ENCODE measurements at places on chromosomes 1 and 21.

- no peak for DNase-seq
These were observed 22.0 kb upstream of the PRELP start for GRCh38 chr1:203453616-203454015.

DNA sequence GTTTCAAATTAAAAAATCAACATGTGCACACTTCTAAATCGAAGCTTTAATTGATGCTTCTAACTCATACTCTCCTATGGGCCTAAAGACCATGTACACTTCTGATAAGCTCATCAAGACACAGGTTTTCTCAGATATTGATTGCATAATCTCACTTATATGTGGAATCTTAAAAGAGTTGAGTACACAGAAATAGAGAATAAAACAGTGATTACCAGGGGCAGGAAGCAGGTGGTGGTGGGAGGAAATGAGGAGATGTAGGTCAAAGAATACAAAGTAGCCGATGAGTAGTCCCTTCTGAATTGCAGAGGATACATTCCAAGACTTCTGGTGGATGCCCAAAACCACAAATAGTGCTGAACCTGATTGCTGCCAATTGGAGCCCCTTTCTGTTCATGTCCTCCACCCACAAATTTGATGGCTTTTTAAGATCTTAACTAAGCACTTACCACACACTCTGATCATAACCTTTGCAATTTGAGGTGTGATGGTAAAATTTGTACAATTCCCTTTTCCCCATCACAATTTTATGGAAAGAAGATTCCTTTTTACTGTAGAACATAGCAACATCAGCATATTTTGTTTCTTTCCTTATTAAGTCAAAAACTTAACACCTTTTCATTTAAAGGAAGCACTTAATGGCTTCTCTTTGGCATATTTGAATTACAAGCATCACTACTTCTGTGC lies 3.3 kb upstream of the CD1B start:
- DNase-seq, result no peak

GRCh38 chr1:229406798-229407197 lies 27.1 kb downstream of the ACTA1 start:
- peak; percentile 44 for DNase-seq

DNA sequence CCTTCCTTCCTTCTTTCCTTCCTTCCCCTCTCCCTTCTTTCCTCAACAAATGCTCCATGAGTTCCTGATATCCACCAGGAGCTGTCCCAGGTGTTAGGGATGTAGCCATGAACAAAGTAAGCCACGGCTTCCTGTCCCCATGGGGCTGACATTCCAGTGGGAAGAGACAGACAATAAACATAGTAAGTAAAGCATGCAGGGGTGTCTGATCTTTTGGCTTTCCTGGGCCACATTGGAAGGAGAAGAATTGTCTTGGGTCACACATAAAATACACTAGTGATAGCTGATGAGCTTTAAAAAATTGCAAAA lies 81.5 kb upstream of the ZBTB40 start:
- no peak for DNase-seq

GRCh38 chr1:237861944-237862343 lies 28.8 kb downstream of the ZP4 start:
- no peak for DNase-seq

DNA sequence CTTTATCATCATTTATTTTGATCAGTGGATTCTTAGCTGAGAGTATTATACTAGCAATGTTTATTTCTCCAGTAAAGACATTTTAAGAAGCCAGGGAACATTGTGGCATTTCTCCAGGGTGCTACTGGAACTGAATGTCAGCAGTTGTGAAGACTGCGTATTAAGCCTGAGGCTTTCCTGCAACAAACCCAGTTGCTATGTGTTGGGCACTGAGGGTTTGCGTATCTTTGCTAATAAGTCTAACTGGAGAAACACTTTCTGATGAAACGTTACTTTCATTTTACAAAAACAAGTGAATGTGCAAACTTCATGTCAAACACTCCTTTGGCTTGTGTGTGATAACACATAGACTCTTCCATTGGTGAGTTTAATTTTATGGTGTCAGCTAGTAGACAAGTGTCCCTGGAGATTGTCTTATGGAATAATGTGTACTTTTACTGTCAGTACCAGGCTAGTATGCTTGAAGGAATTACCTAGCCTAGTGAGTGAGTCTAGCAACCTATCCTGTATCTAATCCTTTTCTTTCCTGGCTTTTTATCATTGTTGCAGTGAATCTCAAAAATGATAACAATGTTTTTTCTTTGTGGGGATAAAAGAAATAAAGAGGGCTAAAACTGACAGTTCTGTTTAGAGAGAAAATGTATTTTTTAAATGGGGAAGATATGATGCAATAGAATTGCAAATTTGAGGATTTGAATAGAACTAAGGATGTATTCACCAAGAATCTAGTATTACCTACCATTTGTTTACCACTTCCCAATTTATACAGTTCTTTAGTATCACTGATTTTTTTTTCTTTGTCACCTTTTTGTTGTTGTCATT lies 70.1 kb downstream of the MTR start:
- no peak for DNase-seq

- DNase-seq, result no peak
These were observed 47.3 kb downstream of the KMO start for GRCh38 chr1:241579434-241579833.

- no peak for DNase-seq
These were observed 47.1 kb upstream of the INSL5 start for GRCh38 chr1:66848193-66848592.

GRCh38 chr1:247857985-247858619 lies 1.1 kb downstream of the TRIM58 start:
- no peak for DNase-seq

DNA sequence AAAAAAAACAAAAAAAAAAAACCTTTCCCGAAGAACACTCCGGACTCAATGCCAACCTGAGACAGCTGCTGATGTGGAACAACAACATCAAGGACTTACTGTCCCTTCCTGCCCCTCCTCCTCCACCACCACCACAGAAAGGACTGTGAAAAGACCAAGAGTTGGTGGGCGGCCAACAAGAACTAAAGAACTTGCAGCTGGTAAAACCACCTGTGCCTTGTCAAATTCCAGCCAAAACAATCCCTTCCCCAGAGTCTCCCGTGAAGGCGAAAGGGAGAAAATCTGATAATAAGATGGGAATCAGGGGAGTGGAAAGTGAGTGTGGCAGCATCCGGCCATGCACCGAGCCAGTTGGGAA lies 88.9 kb downstream of the PROX1 start:
- no peak for DNase-seq

DNA sequence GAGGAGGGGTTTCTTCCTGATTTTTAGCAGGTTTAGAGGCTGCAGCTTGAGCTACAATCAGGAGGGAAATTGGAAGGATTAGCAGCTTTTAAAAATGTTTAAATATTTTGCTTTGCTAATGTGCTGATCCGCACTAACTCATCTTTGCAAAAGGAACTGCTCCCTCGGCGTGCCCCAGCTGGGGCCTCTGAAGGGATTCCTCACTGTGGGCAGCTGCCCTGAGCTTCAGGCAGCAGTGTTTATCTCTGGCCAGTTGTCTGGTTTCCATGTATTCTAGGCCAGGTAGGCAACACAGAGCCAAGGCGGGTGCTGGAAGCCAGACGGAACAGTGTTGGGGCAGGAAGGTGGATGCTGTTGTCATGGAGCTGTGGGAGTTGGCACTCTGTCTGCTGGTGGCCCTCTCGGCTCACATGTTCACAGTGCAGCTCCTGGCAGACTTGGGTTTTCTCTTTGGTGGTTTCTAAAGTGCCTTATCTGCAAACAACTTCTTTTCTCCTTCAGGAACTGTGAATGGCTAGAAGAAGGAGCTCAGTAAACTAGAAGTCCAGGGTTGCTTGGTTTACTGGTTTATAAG lies 18.9 kb downstream of the NECAP2 start:
- DNase-seq, result no peak

- no peak for DNase-seq
These were observed 149.6 kb upstream of the PLXNA2 start for GRCh38 chr1:208393826-208394225.

DNA sequence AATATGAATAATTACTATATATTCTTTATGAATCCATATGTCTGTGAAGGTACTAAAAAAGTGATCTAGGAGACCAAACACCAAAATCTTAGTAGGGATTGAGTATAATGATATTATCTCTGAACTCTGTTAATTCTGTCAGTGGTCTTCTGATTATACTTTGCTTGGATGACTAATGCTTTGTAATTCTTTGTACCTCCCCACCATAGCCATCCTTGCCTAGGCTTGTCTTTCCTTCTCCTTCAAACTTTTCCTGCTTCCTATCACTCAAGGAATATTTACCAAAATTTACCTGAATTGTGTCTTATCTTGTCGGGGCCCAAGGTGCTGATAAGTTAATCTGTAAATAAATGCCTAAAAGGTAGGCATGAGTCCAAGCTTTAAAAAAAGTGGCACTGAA lies 845 bp upstream of the RGS5 start:
- DNase-seq, result no peak

DNA sequence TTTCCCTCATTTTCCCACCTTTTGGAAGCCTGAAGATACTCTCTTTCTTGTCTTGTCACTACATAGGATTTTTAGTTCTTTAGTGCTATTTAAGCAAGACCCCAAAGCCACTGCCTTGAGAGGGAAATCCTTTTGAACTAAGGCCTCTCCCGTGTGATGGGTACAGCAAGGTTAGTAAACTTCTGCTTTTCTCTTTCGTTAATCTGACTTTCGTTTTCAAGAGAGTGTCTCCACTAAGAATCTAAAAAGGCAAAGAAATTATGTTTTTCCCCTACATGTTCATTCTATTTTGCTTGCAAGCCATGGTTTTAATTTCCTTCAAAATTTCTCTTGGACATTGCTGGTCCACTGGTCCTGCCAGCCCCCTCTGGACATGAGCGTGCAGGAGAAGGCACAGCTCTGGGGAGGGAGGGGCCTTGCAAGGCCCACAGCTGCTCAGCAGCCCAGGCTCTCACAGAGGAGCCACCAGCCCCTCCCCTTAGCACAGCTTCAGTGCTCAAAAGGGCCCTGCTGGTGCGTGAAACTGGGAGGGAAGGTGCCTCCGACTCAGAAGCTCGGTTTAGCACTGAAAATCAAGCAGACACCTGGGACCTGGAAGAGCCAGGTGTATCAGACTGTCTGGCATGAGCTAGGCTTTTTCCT lies 210.9 kb upstream of the GALNT2 start:
- peak; percentile 75 for DNase-seq

DNA sequence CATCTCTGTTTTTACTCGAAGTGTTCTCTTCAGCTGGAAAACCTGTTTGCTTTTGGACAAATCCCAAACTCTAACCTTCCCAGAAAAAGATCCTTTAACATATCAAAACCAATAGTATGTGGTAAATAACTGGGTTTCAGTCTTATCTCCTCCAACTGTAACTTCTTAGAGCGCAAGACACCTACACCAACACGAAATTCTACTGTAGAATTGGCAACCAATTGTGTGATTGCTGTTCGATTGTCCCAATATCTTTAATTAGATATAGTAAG lies 5.8 kb upstream of the MPZL1 start:
- DNase-seq, result no peak

- peak; percentile 87 for DNase-seq
These were observed 26.8 kb downstream of the TMEM201 start for GRCh38 chr1:9615316-9616063.

GRCh38 chr1:65077369-65077768 lies 70.6 kb upstream of the AK4 start:
- no peak for DNase-seq

DNA sequence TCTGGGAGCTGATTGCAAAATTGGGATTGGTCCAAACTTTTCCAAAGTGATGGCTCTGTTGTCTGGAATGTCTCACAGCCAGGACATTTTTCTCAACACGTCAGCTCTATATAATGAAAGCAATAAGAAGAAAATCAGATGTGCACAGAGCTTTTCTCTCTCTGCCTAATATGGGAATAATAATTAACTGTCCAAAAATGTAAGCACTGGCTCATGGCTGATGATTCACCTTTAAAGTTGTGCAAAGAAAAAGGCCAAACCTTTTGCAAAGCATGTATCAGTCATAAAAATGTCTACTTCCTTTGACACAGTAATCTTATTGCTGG lies 30.4 kb downstream of the ZNF281 start:
- no peak for DNase-seq

DNA sequence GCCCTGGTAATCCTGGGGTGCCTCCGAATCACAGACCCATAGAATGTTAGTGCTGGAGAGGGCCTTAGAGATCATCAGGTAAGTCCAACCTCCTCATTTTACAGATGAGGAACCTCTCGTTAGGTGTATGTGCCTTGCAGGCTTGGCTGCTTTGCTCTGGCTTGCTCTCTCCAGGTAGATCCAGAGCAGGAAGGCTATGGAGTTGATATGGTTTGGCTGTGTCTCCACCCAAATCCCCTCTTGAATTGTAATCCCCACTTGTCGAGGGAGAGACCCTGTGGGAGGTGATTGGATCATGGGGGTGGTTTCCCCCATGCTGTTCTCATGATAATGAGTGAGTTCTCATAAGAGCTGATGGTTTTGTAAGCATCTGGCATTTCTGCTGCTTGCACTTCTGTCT lies 186.0 kb upstream of the PLXNA2 start:
- no peak for DNase-seq

DNA sequence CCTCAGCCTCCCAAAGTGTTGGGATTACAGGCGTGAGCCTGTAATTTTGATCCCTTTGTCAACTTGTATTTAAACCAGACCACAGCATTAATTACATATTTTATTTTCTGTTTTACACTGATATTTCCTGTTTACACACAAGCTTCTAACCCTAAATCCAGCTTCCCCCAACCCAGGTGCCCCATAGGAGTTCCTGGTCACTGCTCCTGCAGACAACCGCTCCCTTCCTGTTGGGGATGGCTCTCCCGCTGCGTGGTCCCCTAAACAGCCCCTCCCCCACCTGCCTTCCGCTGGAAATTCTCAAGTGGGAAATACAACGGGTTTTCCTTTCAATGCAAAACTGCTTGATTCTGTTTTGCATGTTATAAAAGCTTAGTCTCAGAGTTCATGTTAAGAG lies 3.7 kb downstream of the CSTB start:
- DNase-seq, result no peak

DNA sequence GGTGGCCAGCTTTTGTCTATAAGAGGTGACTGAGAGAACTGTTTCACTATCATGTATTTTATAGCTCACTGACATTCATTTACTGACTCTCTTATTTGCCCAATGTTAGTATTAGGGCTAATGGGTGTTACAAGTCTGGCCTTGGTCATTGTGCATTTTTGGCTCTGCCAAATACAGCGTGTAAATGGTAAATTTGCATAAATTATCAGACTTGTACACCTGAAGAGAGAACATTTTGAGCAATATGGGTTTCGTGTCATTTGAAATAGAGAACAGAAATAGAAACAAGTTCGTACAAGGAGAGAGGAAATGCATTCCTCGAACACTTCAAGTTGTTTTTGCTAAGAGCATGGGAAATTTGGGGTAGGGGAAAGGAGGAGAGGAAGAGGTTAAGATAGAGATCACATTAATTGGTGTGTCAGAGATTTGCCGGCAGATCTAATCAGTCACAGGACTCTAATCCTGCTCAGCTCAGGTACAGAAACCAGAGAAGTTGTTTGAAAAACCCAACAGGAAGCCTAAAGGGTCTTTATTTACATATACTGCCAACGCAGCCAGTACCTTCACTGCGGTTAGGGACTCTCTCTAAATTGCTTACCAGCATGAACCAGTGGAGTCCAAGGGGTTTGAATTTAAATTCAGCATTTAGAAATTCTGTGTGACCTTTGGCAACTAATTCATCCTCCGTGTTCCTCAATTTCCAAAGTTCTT lies 261.5 kb downstream of the GPATCH2 start:
- peak; percentile 7 for DNase-seq
